ENCODE measurements at places on chromosomes 11 and 22. TPM values are rescaled to one million over a fixed set of nuclear protein-coding genes. Genes with fewer than 3 reads are reported as not detected.

The FIBIN gene
- total RNA-seq, result 80.9 TPM

The ANGPTL5 gene
- 3.3 TPM for total RNA-seq

The OR52N1 gene
- total RNA-seq, result not detected

The OR51D1 gene
- total RNA-seq, result not detected

The ACRV1 gene
- not detected for total RNA-seq

The PDGFB gene
- total RNA-seq, result 20.7 TPM

The SLC7A4 gene
- 0.15 TPM for total RNA-seq
